ENCODE measurements at places on chromosomes 7 and 10.

- DNase-seq = peak; percentile 76
Measured at GRCh38 chr7:3194501-3195141, 106.4 kb upstream of the SDK1 start.

DNA sequence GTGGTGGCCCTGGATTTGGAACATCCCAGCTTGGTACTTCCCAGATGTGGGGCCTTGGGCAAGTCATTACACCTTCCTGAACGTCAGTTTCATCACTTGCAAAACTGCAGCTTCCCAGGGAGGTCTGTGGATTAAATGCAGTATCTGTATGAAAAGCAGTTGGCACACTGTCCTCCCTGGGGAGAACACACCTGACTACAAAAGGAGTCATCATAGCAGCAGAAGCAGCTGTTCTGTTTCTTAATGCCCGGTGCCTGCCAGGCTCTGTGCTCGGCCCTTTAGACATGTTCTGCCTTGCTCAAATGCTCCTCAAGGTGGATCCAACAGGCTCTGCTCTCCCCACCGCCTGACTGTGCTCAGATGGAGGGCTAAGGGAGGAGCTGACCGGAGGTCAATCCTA is 31.0 kb downstream of the CDCA7L start:
- DNase-seq = no peak

DNA sequence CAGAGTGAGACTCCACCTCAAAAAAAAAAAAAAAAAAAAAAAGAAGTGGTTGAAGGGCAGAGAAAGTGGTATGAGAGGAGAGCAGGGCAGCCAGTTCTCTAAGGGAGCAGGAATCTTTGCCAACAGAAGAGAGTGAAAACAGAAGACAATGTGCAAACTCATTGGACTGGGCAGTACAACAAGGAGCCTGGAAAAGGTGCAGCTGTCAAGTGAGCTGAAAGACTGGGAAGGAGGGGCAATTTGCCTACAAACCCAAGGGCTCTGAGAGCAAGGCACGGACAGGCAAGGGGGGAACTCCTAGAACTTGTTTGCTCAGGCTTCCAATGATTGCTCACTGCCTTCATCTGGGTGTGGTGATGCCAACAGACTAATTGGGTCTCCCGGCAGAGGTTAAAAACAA is 9.5 kb downstream of the ACTR1A start:
- DNase-seq = no peak

GRCh38 chr7:30309842-30310435 is 25.5 kb downstream of the ZNRF2 start:
- no peak for DNase-seq

GRCh38 chr7:137954614-137955013 is 47.3 kb downstream of the CREB3L2 start:
- DNase-seq = no peak

DNA sequence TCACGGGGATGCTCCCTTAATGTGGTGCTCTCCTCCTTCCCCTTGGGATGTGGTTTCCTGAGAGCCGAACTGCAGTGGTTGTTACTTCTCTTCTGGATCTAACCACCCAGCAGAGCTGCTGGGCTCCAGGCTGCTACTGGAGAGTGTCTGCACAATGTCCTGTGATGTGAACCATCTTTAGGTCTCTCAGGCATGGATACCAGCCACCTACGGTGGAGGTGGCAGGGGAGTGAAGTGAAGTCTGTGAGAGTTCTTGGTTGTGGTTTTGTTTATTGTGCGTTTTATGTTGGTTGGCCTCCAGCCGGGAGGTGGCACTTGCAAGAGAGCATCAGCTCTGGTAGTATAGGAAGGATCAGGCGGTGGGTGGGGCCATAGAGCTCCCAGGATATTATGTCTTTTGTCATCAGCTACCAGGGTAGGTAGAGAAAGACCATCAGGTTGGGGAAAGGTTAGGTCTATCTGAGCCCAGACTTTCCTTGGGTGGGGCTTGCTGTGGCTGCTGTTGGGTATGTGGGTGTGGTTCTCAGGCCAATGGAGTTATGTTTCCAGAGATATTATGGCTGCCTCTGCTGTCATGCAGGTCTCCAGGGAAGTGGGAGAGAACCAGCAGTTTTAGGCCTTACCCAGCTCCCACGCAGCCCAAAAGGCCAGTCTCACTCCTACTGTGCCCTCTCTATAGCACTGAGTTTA is 87.9 kb downstream of the KIF20B start:
- DNase-seq = no peak

- peak; percentile 90 for DNase-seq
Measured at GRCh38 chr7:71237945-71238344, 106.0 kb downstream of the GALNT17 start.

GRCh38 chr7:45570797-45571196 is 3.4 kb upstream of the ADCY1 start:
- no peak for DNase-seq

DNA sequence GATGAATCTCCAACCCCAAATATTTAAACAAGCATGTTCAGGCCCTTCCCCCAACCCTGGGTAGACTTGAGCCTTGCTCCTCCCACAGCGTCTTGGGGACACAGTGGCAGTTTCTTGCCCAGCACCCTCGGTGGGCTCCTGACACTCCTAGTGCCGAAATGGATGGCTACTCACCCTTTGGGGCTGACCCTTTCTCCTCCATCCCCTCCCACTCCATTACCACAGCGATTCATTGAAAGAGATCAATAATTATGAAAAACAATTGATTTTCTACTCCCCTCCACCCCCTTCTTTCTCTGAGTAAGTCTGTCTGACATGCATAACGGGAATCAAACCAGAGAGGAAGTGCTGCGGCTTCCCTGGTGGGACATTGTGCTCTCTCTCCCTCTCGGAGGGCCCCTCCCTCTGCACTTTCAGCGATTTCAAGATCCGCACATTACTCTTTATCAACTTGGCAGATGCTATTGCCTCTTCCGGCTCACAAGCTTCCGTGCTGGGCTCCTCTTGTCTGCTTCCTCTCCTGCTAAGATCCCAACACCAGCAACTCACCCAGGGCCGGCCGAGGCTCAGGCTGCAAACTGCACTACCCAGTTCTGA is 79.0 kb upstream of the PLXNA4 start:
- DNase-seq = peak; percentile 53

DNA sequence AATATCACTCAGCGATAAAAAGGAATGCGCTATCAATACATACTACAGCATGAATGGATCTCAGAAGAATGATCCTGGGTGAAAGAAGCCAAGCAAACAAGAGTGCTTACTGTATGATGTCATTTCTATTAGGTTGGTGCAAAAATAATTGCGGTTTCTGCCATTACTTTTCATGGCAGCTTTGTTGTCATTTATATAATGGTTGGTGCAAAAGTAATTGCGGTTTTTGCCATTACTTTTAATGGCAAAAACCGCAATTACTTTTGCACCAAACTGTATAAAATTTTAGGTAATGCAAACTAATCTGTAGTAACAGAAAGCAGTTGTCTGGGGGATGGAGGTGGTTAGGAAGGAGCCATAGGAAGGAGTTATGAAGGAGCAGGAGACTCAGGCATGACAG is 318.3 kb upstream of the ZMIZ1 start:
- DNase-seq = peak; percentile 44

DNA sequence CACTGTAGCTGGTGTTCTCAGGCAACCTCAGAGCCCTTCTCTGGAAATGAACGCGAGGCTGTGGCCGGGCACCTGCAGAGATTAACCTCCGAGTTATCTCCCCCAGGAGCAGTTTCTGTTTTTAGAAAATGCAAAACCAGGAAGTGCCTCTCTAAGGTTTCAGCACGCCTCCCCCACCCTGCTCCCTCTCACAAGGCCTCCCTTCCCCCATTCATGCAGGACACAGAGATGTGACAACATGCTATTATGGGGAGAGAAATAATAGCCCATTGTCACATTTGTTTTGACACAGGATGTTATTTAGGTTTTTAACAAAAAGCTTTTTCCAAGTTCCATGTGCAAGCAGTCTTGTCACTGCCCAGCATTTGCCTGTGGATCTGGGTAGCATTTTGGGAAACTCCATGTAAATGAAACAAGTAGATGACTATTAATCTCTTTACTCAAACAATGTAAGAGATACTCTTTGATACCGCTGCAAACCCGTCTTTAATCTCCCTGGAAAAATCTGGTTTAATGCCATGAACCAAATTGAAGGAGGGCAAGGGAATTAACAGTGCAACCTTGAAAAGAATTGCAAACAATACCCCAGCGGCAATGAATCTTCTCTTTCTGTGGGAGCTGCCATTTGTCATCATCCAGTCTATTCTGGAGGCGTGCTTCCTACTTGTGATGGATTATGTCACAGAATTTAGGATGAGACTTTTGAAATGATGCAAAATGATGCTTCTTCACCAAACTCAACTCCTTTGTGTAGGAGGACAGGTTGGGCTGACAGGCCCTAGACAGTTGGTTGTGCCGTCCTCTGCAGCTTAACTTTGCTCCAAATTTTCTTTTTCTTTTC is 86.5 kb upstream of the NMT2 start:
- DNase-seq = no peak

- no peak for DNase-seq
Measured at GRCh38 chr10:127048630-127049029, 143.4 kb downstream of the DOCK1 start.

DNA sequence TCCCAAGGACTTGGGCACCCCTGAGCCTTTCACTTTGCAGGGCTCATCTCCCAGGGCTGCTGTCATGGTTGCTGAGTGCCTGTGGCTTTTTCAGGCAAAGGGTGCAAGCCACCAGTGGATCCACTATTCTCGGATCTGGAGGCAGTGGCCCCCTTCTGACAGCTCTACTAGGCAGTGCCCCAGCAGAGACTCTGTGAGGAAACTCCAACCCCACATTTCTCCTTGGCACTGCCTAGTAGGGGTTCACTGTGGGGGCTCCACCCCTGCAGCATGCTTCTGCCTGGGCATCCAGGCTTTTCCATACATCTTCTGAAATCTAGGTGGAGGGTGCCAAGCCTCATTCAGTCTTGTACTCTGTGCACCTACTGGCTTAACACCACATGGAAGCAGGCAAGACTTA is 675.0 kb upstream of the MBL2 start:
- no peak for DNase-seq

DNA sequence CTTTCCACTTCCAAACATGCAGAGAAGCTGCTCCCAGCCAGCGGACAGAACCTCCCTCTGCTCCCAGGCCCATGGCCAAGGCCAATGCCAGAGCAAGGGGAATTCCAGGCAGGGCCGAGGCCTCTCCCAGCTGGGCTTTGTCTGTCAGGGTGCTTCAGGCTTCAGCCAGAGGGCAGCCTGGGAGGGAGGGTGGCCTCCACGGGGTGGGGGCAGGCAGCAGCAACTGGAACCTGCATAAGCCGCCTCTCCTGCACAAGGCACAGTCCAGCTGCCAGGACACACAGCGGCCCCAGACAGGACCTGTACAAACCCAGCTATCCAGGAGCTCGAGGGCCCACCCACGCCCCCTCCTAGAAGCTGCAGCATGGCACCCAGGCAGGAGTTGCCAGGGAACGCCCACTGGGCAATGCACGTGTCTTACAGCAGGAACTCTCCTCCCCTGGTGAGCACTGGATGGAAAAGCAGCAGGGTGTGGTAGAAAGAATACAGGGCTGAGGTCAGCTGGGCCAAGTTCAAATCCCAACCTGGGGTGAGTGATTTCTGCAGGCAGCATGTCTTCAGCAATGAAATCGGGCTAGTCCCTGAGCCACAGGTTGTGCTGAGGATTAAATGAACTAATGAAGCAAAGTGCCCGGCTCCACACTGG is 7.6 kb downstream of the FAM53B start:
- no peak for DNase-seq

DNA sequence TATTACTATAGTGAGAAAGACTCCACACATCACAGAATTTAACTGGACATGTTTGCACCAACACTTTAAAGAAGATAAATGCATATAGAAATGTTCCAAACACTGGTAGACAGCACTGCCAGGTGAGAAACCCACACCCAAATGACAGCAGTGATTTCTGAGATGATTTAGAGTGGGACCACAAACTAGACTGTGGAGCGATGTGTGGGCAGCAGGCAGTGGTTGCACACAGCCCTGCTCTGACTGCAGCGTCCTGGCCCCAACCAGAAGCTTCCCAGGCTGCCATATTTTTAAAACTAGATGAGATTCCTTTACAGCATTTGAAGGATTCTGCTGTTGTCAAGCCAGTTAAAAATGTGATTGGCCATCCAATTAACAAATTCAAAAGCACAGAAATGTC is 47.7 kb upstream of the COMMD3 start:
- no peak for DNase-seq

GRCh38 chr7:97005183-97006054 is at the start of gene DLX6:
DLX6 (plus strand) TSS chr7:97005553; CDS start chr7:97005978, 425 bp downstream.
- peak; percentile 50 for DNase-seq

DNA sequence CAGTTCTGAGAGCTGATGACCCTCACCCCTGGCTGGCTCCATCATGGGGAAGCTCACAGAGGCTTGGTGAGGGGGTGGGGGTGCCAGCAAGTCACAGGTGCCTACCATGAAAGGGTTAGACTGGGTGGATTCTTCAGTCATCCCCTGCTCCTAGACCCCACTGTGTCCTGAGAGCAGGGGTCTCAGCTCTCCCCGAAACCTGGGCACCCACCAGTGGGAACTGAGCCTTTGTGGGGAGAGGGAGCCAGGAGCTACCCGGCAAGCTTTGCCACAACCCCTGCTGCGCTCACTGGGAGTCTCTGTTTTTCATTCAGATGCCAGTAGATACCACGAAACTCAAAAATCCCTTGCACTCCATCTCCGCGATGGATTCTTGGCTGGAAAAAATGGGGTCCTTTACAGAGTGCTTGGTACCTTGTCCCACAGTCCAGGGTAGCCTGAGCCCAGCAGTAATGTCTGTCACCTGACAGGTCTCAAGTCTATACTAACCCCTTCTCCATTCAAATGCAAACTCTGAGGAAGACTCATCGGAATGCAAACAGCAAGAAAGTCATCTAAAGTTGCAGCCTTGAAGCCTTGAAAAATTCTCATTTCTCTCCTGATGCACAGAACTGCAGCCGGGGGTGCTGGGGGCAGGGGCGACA is 48.9 kb upstream of the ENO4 start:
- DNase-seq = no peak

- DNase-seq = no peak
Measured at GRCh38 chr10:60726257-60726656, 52.0 kb upstream of the CDK1 start.

DNA sequence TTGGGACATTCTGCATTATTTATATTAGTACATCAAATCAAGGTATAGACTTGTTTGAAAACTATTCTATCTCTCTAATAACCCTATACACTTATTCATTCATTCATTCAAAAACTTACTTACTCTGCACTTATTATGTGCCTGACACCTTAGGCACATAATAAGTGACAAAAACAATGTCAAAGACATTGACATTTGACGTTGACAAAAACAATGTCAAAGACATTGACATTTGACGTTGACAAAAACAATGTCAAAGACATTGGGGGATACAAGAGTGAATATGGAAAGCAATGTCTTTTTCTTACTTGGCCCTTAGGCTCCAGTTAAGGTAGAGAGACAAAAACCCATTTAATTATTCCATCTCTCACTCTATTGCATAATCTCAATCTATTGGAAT is 116.0 kb downstream of the CNTNAP2 start:
- no peak for DNase-seq

DNA sequence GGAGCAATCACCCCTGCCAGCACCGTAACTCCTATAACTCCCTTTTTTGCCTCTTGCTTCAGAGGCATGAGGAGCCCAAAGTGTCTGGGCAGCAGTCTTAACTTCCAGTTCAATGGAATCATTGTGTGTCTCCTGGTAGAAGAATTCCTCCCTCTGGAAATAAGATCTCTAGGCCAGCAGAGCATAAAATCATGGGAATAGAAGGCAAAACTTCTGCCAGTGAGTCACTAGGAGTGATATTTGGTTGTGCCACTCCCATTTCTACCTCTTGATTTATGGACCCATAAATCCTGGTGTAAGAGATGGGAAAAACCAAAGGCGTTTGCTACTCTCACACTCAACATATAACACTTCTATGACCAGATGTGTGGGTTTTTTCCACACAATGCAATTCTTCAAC is 104.9 kb upstream of the FAM180A start:
- DNase-seq = no peak

GRCh38 chr10:60901561-60902235 is 42.3 kb downstream of the RHOBTB1 start:
- no peak for DNase-seq

Measured in fibroblast of skin of scalp (primary cell).